ENCODE measurements at places on chromosomes 6 and 20. TPM values are rescaled to one million over a fixed set of nuclear protein-coding genes. Genes with fewer than 3 reads are reported as not detected.

DNA sequence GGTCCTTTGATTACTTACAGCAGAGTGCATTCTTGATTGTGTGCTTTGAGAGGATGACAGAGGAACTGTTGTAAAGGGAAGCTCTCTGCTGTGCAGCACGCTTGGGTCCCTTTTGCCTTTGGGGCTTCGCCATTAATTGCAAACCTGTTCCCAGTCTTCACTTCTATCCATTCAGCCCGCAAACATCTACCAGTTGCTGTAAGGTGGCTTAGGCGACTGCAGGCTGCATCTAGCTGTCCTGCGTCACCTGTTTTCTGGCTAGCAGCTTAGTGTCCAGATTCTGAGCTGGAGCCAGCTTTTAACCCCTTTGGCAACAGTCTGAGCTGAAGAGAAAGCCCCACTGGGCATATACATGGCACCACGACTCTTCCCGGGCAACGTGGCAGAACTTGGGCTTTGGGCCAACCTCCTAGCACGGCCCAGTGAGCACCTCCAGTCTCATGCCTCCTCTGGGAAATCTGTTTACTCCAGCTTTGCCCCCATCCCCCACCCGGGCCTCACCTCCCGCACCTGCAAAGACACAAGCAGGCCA lies 2.5 kb upstream of the FASTKD5 start:
- DNase-seq = no peak

GRCh38 chr6:5083813-5084359 lies 1.3 kb upstream of the PPP1R3G start:
- no peak for DNase-seq

MROH8 gene
- 1.1 TPM for total RNA-seq

RSPO3 gene
- total RNA-seq = not detected

DNA sequence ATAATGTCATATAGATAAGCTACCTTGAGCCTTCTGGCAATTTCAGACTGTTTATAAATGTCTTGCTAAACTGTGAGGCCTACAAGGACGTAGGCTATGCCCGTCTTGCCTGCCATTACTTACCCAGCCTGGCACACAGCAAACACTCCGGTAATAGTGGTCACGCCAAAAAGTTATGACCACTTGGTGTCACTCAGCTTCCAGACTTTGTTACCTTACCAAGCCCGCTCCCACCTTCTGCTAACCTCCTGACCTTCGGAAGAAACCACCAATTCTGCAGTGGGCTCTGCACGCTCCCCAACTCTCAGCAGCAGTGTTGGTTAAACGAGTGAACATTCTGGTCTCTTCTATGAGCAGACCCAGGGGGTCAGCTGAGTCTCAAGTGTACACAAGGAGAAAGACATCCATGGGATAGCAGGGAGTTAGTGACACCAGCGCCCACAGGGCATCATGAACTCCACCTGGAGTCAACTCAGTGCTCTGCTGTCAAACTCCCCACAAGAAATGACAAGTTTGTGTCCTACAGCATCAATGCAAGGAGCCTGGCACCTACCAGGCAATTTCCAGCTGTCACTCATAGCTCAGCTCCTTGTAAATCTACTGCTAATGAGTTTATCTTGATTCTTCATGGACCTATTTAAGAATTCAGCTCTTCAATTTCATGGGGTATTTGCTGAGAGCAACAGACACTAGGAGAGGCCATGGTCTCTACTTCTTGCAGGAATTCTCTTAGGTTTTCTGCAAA lies 119.9 kb downstream of the TTLL2 start:
- DNase-seq = no peak

Measured in MCF 10A (cell line).